NCI-H146 (cell line): ENCODE measurements at places on chromosomes 12 and 14.

DNA sequence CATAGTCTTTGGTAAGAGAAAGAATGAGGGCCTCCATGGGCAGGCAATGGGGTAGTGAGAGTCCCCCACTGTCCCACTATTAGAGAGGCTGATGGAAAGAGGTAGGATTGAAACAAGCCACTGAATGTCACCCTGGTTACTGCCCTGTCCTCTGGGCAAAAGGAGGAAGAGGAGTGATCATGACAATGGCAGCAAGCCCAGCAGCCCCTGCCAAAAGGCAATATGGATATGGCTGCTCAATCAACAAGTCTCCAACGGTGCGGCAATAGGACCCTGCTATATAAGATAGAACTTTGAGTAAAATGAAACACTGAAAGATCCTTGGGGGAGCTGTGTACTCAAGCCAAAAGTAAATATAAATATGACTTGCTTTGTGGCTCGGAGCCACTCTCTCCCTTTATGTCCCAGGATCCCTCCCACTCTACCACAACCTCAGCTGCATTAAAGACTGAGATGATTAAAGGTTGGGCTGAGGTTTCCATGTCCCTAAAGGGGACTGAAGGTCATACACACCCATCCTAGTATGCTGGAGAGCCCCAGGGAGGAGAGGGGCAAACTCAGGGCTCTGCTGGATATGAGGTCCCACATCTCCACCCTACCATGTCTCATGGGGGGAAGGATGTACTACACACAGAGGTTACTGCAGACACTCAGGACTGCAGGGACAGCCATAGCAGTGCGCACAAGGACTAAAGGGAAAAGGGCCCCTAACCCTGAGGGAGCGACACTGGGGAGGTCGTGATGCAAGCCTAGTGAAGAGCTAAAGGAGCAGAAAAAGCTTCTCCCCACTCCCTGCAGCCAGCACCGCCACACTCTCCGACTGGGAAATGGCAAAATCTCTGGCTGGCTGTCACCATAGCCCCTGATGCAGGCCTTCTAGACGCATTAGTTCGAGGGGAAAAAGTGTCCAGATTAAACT is 5.9 kb downstream of the POMT2 start:
- no peak for DNase-seq

DNA sequence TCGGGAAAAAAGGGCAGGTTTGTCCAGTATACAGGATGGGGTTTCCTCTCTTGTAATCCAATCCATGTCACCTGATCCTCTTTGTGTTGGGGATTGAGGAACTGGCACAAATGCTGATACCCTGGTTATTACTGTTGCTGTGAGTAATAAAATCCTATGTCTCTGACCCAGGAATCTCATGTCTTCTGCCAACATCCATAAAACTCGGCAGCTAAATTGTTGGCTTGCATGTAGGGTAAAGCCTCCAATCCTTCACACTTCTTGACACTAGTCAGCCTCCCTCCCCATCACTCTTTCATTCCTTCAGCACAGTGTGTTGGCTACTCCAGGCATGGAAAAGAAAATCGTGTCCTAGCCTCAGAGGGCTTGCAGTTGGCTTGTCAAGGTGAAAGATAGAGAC is 9.2 kb upstream of the NOS1 start:
- DNase-seq, result no peak

- no peak for DNase-seq
These were observed 265.4 kb downstream of the ADGRD1 start for GRCh38 chr12:131218923-131219669.

- no peak for DNase-seq
These were observed 185.9 kb downstream of the PPM1H start for GRCh38 chr12:62748941-62749468.
